ENCODE measurements at places on chromosomes 13 and 19.

DNA sequence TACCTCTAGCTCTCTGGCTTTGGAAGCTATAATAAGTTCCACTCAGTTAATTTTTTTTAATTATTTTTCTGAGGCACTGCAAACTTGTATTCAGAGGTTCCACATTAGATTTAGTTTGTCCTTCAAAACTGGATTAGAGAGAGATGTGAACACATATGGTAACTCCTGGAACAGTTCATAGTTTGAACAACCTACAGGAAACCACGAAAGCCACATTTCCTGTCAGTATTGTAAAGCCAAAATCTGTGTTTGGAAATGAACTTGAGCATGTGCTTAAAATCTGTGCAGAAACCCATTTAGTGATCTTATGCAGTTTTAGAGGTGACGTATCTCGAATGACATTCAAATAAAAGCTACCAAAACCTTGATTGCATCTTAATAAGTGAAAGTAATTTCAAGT is 1952.0 kb downstream of the OLFM4 start:
- DNase-seq = no peak

DNA sequence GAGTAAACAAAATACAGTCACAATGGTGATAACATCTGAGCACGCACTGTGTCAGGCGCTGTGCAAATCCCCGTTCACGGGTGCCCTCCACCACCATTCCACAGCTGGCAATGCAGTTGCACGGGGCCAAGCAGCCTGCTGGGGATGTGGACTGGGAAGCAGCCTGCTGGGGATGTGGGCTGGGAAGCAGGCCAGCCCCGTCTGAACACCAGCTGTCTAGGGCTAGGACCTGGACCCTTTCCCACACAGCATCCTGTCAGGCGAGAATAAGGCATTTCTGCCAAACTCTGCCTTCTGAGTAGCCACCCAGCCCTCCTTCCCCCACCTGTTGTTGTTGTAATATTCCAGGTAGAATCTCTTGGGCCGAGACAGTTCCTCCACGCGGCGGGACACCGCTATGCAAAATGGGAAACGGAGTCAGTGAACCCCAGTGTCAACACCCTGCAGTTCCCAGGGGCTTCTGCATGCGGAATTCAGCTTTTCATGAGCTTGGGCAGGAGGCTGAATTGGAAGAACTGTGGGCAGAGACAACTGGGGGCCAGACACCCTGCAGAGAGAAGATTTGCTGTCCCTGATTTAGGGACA is 27.8 kb upstream of the MIER2 start:
- no peak for DNase-seq

DNA sequence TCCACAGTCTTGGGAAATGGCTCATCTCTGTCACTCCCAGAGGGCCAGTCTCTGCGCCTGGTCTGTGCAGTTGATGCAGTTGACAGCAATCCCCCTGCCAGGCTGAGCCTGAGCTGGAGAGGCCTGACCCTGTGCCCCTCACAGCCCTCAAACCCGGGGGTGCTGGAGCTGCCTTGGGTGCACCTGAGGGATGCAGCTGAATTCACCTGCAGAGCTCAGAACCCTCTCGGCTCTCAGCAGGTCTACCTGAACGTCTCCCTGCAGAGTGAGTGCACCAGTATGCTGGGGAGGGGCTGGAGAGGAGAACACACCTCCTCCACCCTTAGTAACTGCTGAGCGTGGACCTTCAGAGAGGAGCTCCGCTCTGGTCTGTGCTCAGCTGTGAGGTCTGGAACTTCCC is 2.3 kb downstream of the SIGLEC9 start:
- DNase-seq = no peak

DNA sequence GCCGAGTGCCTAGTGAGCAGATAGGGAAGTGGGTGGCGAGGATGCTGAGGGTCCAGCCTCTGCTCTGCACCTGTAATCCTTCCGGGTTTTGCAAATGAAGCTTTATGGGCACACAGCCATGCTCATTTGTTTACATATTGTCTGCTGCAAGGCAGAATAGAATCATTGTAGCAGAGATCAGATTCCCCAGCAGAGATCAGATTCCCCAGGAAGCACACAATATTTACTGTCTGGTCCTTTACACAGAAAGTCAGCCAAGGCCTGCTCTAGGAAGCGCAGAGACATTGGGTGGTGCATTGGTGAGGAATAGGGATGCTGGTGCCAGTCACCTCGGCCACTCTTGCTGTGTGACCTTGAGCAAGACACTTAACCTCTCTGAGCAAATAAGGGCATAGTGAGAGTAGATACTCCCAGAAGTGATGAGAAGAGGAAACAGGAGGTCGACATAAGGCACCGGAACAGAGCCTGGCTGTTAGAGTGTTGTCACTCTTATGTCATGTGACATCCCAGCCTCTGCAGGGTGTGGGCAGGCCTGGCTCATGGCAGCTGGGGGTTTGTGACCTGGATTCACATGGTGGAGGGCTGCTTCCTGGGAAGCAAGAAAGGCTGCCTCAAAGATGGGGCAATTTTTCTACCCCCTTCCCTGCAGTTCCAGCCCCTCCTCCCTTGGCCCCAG is 25.6 kb downstream of the CARM1 start:
- DNase-seq = no peak

GRCh38 chr19:56294549-56294948 is 20.1 kb downstream of the ZSCAN5A start:
- DNase-seq = no peak

DNA sequence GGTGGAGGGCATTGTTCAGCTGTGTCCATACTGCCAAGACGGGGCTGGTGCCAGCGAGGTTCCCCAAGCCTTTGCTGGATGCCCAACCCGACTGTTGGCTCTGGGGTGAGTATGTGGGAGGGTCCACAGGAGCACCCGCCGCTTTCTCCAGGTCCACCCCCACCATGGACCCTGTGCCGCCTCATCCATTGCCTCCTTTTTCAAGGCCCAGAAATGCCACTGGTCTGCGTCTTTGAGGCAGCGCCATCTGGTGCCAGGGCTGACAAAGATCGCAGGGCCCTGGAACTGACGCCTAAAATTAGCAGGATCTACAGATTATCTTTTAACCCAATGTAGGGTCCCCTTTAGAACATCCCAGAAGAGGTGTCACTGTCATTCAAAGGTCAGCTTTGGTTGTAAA is 34.6 kb downstream of the NFIX start:
- DNase-seq = no peak
